ENCODE measurements at places on chromosomes 2 and 18.
A peak's percentile ranks its signal among the peaks of the same experiment; 100 is the strongest.

DNA sequence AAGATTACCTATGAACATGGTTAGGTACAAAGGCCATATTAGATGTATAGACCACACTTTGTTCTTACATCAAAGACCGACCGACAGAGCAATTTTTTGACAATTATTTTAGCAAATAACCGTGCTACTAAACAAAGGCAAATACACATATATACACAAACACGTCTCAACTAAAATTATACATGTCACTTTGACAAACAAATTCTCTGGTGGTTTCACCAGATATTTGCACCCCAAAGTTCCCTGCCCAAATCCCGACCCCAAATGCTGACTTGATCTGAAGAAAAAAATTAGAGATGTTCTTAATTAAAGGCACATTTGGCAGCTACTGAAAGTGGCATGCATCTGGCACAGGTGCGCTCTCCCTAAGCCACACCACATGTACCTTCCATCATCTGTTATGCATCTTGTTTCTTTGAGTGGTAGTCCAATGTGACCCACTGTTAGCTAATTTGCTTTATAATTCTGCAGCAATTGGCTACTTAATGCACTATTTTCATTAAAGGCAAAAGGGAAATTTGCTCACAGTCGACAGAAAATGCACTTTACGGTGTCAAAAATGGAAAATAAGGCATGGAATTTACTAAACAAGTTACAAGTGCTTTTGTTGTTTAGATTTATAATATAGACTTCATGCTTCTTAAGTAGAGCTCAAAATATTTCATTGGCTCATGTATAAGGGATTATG lies 92.1 kb downstream of the ARHGEF33 start:
- no peak for DNase-seq

DNA sequence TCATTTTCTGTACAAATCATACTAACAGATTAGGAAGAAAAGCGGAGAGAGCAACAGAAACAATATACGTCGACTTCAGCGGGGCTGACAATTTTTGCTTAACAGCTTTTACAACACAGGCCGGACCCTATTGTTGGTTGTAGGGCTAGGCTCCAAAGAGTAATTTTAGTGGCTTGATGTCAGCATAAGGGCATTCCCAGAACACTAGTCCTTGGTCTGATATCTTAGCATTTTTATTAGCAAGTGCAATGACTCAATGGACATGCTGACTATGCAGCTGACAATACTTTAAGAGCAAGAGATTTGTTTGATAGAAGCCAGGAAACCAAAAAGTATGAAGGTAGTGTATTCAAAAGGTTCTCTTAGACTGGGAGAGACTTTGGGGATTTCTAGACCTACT lies 209.9 kb downstream of the LNPK start:
- no peak for DNase-seq

DNA sequence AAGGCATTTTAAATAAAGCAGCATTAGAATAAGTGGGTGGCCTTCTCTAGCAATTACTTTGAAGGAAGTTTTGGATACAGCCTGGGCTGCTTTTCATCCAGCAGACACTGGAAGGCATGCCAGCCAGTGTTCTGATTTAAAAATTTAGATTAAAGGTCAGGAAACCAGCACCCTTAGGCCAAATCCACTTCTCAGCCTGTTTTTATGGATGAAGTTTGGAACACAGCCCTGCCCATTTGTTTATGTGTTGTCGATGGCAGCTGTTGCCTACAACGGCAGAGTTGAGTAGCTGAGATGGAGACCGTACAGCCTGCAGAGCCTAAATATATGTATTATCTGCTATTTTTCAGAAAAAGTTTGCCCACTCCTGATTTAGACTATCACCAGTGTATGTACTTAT lies 313.6 kb upstream of the ACVR2A start:
- DNase-seq: no peak

- no peak for DNase-seq
Measured at GRCh38 chr2:230676546-230676945, 36.1 kb upstream of the CAB39 start.

GRCh38 chr2:203583701-203584100 lies 48.6 kb upstream of the RAPH1 start:
- no peak for DNase-seq

DNA sequence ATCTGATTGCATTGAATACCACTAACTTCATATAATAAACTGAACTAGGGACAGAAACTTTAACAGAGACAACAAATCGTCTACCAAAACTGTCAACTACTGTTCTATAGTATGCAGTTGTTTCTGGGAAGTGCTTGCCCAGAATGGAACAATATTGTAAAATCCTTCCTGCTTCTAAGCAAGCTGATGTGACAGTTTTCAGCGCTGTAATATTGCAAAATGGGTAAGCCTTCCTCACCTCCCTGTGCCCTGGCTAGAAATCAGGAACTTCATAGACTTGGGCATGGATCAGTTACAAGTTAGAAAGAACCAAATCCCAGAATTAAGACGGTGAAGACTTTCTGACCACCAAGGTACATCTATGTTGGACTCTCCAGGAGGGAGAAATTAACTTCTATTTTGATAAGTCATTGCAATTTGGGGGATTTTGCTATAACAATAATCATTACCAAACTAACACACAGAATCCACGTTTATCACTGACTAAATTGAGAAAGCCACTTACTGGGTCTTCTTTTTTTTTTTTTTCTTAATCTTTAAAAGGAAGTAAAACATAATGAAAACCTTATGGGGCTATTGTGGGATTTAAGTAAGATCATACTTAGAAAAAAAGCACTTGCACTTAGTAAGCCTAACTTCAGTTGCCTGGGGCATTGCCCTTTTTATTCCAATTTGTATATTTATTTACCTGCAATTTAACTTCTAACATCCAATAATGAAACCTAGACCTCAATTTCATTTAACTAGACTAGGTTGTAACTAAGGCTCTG lies 261.5 kb downstream of the TRIB2 start:
- DNase-seq: no peak

DNA sequence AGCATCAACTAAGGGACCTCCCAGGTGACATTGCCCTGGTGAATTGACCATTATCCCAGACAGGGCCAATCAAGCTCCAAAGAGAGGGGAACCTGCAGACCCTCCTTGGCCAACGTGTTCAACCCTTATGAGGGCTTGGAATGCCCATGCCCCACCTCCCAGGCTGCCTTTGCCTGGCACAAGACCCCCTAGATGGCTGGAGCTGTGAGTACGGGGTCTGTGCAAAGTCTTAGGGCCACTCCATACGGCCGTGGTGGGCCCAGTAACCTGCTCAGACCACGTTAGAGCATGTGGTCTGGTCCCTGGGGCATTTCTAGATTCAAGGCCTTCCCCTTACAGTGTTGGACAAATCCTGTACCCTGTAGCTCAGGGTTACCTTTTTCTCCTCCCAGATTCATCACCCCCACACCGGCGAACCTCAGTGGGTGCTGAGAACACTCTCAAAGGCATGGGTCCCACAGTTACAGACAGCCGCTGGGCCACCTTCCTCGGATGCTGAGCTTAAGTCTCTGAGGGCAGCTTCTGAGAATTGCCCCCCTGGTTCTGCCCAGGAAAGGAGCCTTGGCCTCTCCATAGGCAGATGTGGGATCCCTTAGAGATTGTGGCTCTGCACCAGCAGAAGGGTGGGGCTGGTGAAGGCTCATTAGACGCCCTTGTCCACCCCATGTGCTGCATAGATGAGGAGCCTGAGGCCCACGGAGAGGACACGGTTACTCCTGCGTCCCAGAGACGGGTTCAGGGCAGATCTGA lies 18.3 kb upstream of the KCNK3 start:
- DNase-seq: peak; percentile 61

GRCh38 chr2:10924441-10924840 lies 12.7 kb downstream of the KCNF1 start:
- DNase-seq: peak; percentile 70

DNA sequence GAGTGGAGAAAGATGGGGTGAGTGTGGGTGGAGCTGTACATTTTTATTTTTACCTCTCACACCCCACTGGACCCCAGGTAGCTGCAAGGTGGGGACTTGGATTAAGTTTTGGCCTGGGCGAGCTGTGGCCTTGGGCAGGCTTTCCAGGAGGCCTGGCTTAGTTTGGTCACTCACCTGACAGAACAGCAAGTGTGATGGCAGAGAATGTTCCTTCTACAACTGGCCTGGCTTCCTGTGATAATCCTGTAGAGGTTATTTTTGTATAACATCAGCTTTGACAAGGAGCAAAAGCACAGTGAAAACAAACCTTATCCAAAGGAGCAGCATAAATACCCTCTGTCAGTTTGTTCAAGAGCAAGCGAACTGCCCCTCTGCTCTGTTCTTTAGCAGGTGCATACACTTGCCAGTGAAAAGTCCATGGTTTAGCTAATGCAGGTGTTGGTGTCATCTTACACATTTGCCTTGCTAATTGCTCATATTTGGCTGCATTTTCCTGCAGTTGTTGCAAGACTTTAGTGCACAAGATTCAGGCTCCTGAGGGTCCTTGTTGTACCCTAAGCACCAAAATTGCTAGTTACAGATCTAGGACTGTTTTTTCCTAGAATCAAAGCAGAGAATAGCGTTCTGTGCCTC lies 6.3 kb downstream of the THNSL2 start:
- DNase-seq: no peak

DNA sequence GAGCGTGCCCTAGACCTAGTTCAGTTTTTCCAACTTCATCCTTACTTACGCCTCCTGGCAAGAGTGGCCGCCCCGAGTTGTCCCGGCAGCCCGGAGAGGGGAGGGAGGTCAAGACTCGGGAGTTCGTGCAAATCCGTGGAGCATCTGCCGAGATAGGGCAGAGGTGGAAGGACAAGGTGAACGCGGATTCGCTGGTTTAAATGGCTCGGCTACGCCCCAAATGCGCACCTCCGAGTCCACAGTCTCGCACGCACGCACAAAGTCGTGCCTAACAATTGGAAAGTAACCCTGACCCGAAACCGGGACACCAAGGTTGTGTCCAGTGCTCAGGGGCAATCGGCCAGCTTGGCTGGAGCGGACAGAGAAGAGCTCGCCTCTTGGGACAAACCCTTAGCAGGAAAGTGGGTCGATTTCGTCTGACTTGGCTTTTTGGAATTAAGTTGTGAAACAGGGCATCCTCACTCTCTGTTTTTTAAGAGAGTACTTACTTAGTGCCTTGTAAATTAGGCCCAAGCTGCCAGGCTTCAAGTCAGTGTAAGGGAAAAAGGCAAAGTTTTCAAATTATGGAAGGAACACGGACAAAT lies 726 bp upstream of the SS18 start:
- no peak for DNase-seq

GRCh38 chr2:108165729-108166128 lies 74.0 kb upstream of the SULT1C3 start:
- DNase-seq: no peak

- no peak for DNase-seq
Measured at GRCh38 chr2:9629222-9630116, 1.3 kb downstream of the YWHAQ start.

DNA sequence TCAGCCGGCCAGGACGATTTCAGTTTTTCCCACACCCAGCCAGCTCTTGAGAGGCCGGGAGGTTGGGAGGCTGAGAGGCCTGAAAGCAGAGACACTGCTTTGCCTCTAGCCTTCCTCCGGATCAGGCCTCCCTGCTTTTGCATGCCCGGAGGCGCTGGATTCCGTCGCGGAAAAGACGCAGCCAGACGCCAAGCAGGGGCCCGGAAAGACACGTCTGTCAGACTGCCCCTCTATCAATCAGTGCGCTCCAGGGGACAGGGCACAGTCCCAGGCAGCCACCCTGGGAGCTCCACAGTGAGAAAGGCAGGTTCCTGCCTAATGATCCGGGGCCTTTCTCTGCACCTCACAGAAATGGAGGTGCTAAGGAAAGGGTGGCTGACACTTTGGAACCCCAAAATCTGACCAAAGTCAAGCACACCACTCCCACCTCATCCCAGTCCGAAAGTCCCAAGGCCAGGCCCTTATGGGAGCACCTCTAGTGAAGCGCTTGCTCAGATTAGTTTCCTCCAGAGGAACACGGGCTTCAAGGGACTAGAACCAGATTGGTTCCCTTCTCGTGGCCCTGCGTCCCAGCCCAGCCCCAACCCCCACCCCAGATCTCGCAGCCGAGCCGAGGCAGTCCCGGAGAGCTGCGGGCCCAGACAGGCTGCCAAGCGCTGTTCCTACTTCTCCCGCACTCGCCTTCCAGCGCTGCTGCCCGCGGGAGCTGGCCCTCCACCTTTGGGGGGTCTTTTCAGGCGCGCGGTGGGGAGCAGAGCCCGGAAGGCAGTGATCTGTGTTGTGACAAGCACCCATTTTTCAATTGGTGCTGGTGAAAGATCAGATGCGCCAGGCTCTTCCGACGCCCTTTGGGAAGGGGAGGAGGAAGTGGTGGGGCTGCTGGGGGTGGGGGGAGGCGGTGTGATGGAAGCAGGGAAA lies 5.0 kb downstream of the DLX1 start:
- no peak for DNase-seq

- DNase-seq: no peak
Measured at GRCh38 chr2:220374282-220374681, 746.9 kb downstream of the SLC4A3 start.

GRCh38 chr18:21672521-21673267 lies 31.9 kb downstream of the ABHD3 start:
- DNase-seq: no peak

DNA sequence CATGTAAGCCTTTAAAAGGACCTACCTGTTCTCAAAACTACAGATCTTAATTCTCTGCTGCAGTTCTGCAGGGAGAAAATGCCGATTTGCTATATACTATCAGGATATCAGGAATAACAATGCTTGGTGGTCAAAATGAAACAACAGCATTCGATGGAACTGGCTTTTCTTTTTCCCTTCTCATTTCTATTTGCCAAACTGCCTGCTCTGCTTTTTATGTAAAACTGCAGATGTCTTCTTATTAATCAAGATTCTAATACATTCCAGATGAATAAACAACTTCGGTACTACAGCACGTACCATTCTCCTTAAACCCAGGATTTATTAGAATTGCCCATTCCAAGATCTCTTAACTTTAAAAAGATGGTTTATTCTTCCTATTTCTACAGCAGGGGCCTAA lies 100.9 kb downstream of the ZNF521 start:
- no peak for DNase-seq

GRCh38 chr18:55093295-55093694 lies 134.0 kb upstream of the CCDC68 start:
- DNase-seq: no peak

DNA sequence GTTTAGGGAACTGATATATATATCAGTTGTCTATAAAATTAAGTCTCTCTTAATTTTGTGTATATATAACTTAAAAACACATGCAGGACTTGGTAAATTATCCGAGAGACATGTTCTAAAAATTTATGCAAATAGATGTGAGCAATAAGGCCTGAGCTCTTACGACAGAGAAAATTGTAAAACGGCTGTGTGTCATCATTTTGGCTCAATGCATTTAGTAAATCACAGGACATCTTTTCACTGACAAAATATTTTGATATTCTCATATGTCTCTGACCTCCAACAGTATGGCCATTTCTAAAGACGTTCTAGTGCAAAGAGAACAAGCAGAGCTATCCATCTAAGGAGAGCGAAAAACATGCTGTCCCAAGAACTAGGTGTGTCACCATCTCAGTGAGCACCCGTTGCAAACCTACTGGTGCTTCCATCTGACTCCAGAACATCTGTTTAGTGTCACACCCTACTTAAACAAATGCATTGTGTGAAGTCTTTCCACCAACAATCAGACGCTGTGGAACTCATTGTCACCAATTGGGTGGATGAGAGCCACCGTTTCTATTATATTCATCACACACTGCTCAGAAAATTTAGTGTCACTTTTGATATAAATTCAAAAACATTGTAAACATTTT lies 108.0 kb downstream of the ARHGAP15 start:
- no peak for DNase-seq
